ENCODE measurements at places on chromosomes 6 and 20.
A peak's percentile ranks its signal among the peaks of the same experiment; 100 is the strongest.

GRCh38 chr6:73340048-73340447, 14.0 kb downstream of the DPPA5 start:
- DNase-seq: no peak

DNA sequence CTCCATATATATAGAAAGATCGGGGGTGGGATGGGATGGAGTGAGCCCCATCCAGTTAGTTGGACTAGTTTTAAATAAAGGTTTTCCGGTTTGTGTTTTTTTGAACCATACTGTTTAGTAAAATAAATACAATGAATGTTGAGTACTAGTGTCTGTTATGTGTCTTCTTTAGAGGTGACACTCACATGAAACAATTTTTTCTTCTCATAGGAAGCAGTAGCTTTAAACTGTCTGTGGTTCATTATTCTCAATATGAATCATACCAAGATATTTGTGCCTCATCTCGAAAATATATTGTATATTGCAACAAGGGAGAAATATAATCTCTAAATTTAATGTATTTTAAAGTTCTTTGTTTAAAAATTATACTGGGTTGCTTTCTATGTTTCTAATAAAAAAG, 33.4 kb downstream of the HSF2 start:
- no peak for DNase-seq

DNA sequence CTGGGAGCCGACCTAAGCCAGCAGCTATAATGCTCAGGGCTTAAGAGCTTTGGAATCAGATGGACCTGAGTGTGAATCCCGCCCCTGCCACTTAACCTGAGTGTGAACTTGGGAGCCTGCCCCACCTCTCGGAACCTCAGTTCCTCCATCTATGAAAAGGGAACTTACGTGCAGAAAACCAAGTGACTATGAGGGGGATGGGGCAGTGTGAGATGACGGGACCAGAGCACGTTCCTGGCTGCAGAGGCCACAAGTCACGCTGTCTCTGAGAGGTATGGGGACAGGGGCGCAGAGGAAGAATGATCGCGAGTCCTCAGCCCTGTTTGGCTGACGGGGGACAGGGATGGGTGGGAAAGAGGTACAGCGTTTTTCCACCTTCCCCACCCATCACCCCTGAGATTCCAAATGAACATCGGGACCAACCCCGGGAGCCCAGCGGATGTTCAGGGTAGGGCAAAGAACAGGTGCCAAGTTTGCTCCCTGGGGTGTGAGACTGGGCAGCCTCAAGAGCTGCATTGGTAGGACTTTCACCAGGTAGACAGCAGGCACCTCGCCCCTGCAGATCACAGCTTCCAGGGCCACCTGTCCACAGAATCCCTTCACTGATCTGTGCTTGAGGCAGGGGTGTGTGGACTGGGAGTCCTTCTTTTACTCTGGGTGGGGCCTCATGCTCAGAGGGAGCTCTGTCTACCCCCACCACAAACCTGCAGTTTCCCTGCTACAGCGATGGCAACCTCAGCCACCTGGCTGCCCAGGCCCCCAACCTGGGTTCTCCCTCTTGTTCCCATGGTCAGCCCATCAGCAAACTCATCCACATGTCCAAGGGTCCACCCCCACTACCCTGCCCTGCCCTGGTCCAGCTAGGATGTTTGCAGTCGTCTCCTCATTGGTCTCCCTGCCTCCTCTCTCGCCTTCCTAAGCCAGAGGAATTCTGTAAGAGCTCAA, 85.8 kb downstream of the CEBPB start:
- no peak for DNase-seq

- DNase-seq: no peak
Observed at GRCh38 chr20:17617212-17617867, 47.5 kb downstream of the DSTN start.

- DNase-seq: no peak
Observed at GRCh38 chr6:155738602-155739105, 283.0 kb upstream of the NOX3 start.

DNA sequence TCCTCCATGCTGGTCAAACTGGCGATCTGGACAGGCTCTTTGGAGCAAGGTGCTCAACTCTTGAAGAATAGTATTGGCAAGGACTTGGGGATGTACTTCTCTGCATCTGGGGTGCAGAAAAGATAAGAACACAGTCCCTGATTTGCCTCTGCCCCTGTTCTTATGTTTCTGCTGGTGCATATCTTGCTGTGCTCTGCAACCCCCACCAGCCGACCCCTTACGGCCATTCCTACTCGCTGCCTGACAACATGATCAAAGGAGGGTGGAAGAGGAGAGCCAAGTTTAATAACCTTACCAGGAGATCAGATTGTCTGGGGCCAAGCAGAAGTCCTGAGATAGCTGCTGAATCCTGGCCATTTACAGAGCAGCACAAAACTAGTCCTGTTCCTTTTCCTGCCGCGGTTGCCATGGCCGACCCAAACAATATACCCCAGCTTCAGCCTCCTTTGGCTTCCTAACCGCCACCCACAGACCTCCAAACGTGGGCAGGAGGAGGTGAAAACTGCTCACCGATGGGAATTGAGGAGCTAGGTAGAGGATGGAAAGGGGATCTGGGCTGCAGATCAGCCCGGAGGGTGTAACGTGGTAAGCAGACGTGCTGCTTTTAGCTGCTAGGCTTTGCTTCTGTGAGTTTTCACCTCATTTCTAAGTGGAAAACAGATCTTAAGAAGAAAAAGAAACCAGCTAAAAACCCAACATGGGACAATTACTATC, 60.9 kb downstream of the ATXN1 start:
- DNase-seq: no peak

- no peak for DNase-seq
Observed at GRCh38 chr20:13322198-13322597, 101.1 kb downstream of the ISM1 start.

DNA sequence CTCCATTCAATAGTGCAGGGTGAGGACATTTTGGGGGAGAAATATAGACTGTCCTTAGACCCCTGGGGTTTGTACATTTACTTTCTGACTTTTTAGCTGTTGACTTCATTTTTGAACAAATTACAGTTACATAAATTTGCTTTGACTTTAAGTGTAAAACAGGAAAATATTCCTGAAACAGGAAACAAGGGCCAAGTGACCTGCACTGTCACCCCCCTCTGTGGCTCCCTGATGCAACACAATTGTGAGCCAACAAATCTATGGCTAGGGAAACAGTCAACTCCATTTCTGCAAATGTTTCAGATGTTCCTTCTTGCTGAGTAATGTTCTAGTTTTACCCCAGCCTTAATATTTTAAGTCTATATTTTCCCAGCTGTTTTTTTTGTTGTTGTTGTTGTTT, 39.8 kb downstream of the HLA-A start:
- no peak for DNase-seq

DNA sequence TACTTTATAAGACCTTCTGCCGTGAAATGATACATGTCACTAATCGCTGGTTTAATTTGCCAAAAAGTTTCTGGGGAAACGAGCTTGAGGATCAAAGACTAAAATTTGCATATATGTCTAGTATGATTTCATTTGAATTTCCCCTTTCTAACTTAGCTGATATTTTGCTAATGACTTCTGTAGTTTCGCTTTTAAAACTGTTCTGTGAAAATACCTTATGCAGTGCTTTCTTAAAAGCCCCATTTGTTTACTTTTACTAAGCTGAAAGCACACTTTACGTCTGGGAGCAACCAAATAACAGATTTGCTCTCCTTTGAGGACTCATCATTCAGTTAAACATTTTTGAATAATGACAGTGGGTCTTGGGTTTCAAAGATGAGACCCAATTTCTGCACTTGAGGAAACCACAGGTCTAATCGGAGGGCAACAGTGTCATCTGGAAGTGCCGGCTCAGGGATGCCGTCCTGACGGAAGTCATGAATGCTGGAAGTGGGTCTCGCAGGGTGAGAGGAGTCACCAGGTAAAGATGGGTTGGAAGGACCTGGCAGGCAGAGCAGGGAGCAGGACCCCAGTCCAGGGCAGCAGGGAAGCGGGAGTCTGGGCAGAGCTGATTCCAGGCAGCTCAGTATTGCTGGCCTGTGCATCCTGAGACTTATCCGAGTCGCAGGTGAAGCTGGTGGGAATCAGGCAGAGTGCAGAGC, 33.2 kb downstream of the PLEKHG1 start:
- DNase-seq: no peak

- DNase-seq: no peak
Observed at GRCh38 chr6:5718231-5718947, 288.3 kb downstream of the NRN1 start.

- DNase-seq: no peak
Observed at GRCh38 chr6:8123236-8123635, 20.9 kb upstream of the EEF1E1 start.

DNA sequence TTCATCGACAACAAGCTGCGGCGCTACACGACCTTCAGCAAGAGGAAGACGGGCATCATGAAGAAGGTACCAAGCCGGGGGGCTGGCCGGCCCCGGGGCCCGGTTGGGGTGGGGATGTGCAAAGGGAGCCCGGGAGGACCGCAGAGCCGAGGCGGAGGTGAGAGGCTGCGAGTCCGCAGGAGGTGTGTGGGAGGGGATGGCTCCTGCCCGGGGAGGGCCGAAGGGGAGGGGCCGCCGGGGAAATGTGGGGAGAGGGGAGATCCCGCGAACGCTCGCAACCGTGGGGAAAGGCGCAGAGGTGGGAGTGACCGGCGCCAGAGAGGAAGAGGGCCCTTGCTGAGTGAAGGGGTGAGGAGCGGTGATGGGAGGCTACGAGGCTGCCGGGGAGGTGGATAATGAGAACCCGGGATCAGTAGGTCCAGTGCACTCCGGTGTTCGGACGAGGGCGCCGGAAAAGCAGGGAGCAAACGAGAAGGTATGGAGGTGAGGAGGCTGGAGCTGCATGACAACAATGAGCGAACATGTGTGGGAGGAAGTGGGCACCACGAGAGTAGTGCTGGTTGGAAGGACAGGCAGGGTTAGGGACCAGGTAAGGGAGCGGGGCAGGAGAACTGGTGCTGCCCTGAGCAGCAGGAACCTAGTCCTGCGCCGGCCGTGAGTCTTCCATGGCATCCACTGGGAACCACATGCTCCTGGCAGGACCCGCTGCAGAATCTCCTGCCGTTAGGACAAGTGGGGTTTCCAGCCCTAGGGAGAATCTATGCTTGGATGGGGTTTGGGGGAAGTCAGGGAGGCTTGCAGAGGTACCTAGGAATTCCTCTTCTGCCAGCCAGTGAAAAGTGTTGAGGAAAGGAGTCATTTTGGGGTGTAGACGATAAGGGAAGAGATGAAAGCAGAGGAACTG, 1.3 kb downstream of the SRF start:
- no peak for DNase-seq

DNA sequence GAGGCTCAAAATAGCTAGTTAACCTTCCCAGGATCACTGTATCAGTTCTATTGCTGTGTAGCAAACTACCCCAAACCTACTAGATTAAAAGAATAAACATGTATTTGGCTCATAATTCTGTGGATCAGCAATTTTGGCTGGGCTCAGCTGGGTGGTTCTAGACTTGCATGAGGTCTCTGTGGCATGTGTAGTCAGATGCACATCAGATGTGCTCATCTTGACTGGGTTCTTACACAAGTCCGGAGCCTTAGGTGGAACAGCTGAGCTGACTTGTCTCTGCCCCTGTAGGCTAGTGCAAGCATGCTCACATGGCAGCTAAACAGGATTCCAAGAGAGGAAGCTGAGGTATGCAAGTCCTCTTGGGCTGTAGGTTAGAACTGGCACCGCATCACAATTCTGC, 173.2 kb upstream of the PRND start:
- DNase-seq: no peak

- DNase-seq: no peak
Observed at GRCh38 chr6:170405311-170405975, 98.9 kb downstream of the FAM120B start.

GRCh38 chr20:57615445-57615811, 4.8 kb downstream of the ZBP1 start:
- DNase-seq: no peak

- no peak for DNase-seq
Observed at GRCh38 chr6:158642097-158642601, 2.4 kb downstream of the DYNLT1 start.

GRCh38 chr6:53793318-53794136, 1.3 kb upstream of the LRRC1 start:
- DNase-seq: peak; percentile 22

DNA sequence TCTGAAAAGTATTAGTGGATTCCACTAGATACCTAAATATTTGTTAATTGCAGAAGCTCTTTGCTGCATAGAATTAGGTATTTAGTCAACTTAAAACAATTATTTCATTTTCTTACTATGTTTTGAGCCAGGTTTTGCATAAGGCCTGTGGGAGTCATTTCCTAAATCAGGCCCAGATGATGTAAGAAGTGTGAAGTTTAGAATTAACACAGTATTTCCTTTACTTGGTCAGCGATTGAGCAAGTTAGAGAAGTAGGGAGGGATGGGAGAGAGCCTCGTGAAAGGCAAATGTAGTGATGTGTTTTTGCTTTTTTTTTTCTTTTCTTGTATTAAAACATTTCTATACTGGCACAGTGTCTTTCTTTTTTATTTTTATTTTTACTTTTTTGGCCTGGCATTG, 711.1 kb downstream of the HDGFL1 start:
- DNase-seq: no peak

DNA sequence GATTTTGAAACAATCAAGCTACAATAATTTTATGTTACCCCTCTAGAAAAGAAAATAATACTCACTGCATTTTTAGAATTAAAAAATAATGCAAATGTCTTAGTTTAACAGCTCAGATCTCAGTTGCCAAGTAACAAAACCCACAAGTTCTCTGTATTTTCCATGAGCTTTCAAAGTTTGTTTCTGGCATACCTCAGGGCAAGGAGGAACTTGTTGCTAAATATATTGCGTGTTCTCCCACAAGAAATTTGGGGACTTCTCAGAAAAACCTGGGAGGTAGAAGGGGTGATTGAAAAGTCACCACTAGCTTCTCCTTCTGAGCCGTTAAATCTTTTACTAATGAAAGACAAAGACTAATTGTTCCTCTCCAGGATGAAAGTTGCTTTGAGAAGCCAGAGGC, 236.8 kb upstream of the MARCKS start:
- DNase-seq: no peak

GRCh38 chr6:85669735-85670194, 27.1 kb upstream of the SYNCRIP start:
- no peak for DNase-seq

DNA sequence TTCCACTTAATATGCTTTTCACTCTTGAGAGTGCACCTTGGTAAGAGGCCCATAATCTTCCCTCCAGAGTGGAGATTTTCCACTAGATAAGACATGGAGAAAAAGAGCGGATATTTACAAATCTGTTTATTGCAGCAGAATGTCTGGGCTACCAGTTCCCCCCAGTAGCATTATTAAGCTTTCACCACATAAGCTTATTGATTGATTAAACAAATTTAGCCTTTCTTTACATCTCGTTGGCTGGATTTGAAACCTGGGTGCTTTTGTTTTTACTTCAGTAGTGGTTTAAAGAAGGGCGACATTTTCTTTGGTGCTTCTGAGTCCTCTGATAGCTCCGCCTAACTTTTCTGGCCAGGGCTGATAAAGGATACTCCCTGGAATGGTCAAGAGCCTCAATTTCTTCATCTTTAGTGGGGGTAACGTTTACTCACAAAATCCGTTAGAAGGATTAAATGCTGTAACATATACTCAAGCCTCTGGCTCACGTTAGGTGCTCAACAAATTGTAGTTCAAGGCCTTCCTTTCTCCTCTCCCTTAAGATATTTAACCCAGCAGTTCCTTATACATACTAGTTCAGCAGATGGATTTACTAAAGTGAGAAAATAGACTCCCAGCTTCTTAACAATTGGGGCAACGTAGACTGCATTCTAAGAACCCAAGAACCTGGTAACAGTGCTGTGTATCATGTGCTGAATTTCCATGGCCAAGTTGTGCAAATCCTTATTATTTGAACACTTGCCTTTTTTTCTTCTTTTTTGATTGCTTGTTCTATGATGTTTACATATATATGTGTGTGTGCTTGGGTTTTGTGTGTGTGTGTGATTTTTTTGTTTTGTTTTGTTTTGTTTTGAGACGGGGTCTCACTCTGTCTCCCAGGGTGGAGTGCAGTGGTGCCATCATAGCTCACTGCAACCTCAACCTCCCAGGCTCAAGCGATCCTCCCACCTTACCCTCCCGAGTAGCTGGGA, 91.4 kb downstream of the RREB1 start:
- DNase-seq: no peak
